ENCODE measurements at places on chromosomes 16 and 17.
A peak's percentile ranks its signal among the peaks of the same experiment; 100 is the strongest.

DNA sequence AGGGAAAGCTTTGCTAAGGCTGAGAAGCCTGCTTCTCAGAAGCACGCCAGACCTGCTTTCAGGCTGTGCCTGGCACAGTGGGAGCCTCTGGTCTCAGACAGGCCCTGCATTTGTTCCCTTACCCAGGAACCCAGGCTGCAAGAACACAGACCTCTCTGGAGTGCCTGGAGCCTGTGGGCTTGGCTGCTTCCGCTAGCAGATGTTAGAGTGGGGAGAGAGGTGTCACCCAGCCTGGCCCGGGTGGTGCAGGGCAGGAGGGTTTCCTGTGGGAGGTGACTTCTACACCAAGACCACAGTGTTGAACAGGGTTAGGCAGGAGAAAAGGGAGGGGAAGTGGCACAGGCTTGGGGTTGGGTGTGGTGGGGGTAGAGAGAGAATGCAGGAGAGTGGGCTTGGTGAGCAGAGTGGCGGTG, 35.8 kb upstream of the ADGRG1 start:
- no peak for DNase-seq

- DNase-seq, result peak; percentile 88
These were observed 27.0 kb upstream of the NTN1 start for GRCh38 chr17:8994319-8994718.

DNA sequence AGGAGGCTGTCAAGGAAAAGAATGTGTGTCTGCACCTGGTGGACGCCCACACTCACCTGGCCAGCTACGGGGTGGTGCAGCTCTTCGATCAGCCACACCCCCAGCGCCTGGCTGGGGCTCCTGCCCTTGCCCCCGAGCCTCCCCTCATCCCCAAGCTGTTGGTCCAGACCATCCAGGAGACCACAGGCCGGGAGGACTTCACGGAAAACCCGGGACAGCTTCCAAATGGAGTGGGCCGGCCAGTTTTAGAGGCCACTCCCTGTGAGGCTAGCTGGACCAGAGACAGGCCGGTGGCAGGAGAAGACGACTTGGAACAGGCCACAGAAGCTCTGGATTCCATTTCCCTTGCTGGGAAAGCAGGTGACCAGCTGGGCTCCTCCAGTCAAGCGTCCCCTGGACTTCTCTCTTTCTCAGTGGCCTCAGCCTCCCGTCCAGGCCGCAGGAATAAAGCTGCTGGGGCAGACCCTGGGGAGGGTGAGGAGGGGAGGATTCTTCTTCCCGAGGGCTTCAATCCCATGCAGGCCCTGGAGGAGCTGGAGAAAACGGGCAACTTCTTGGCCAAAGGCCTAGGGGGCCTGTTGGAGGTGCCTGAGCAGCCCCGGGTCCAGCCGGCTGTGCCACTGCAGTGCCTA, 2.2 kb downstream of the WDR81 start:
- no peak for DNase-seq

DNA sequence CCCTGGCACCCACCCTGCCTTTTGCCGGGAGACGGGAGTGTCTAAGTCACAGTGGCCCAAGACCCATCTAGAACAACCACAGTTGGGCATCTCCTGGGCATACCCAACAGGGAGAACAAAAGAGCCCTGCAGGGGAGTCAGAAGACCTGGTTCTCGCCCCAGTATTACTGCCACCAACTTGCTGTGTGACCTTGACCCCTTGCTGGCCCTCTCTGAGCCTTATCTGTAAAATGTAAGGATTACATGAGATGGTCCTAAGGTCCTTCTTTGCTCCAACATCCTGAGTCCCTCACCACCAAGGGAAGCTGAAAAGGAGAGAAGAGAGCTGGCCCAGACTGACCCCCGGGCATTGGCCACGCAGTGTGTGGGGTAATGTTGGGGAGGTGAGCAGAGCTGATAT, 119.0 kb downstream of the CCT6B start:
- DNase-seq, result no peak

DNA sequence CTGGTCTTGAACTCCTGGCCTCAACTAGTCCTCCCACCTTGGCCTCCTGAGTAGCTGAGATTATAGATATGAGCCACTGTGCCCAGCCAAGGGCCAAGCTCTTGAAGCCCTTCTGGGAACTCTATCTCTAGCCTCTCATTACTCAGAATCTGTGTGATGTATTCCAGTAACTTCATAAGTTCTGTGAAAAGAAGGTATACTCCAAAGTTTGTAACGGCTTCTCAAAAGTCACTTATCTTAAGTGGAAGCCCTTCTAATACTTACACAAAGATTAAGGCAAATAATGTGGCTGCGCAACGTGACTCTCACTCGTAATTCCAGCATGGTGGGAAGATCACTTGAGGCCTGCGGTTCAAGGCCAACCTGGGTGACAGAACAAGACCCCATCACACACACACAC, 19.1 kb upstream of the ATP6V0C start:
- DNase-seq, result no peak

- no peak for DNase-seq
These were observed 109.9 kb downstream of the IRX5 start for GRCh38 chr16:55040366-55041086.

DNA sequence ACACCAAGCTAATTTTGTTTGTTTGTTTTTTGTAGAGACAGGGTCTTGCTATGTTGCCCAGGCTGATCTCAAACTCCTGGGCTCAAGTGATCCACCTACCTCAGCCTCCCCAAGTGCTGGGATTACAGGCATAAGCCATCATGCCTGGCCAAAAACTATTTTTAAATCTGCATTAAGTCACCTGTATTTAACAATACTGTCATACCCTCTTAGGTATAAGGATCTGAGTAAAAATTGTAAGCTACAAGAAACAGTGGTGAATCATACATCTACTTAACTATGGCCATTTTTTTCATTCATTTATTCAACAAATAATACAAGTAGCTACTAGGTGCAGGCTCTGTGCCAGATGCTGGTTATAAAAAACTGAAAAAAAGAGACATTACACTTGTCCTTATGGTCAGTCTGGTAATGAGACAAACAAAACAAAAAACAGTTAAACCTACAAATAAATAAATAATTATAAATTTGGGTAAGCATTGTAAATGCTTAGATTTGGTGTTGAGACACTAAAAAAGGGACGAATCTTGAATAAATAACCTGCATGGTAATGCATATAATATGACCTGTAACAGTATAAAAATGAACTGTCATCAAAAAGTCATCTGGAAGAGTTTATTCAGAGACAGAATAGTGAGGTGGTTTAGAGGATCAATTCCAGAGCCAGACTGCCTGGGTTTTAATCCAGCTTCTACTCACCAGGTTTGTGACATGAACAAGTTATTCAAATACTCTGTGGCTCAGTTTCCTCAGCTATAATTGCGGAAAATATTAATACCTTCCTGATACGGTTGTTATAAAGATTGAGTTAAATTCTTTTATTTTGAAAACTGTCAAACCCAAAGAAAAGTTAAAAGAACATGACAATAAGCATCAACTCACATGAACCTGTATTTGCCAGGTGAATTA, 26.8 kb downstream of the BRIP1 start:
- no peak for DNase-seq

- DNase-seq, result no peak
These were observed 23.6 kb upstream of the MRPS23 start for GRCh38 chr17:57873261-57874057.

- no peak for DNase-seq
These were observed 416.0 kb downstream of the MAF start for GRCh38 chr16:79184464-79185030.

DNA sequence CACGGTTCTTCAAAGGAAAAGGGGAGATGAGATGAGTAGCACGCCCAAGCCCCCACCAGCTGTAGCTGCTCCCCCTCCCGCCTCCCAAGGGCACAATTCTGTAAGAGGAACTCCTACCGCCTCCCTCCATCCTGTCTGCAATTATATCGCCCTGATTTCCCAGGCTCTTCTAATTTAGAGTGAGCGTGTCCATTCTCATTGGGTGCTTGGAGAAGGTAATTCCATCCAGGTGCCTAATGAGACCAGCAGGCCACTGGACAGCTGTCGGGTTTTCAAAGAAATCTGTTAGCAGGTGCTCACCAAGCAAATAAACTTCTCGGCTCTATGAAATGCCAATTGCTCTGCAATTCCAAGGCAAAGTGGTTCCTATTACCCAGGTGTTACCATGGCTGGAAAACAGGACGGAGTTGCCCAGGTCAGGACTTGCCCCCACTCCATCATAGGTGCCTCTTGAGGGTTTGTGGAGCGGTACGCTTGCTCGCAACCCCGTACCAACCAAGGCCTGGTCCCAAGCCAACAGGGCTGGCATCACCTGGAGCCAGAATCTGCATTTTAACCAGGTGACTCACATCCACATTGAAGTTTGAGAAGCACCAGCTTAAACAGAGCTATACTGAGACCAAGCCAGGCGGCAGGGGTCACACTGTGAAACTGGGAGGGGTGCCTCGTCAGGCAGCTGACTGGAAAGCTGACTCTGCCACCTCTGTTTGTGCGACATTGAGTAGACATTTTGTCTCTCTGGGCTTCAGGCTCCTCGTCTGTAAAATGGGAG, 16.5 kb upstream of the MEAK7 start:
- DNase-seq, result no peak

DNA sequence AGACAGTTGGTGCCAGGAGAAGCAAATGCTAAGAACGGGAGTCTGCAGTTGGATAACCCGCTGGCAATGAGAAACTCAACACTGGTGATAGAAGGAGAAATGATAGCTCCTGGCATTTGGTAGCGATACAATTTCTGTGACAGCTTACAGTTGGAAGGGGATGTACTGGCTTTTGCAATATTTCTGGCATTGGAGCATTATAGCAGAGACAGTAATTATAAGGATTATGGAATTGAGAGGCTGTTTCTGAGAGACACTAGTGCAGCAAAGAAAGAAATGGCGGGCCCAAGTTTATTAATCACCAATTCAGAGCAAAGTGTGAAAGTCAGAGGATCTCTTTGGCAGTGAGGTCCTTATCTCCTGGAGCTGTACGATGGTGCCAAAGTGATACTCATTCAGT, 16.1 kb upstream of the SDK2 start:
- DNase-seq, result no peak

GRCh38 chr17:9900044-9900594, 5.0 kb downstream of the RCVRN start:
- DNase-seq, result no peak

DNA sequence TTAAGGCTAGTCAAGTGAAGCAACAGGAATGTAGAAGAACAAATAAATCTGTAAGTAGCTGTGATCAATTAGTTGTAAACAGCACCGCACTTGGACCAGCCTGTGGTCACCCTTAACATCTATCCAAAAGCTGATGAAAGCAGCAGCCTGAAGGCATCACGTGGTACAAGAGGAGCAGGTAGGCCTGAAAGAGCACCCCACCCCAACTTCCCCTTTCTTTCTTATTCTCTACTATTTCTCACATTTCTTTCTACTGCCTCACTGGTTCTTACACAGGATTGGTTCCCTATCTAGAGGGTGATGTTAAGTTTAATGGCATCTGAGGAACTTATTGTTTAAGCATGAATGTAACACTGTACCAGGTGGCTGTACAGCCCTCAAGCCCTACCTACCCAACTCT, 42.6 kb upstream of the CLEC18B start:
- no peak for DNase-seq

DNA sequence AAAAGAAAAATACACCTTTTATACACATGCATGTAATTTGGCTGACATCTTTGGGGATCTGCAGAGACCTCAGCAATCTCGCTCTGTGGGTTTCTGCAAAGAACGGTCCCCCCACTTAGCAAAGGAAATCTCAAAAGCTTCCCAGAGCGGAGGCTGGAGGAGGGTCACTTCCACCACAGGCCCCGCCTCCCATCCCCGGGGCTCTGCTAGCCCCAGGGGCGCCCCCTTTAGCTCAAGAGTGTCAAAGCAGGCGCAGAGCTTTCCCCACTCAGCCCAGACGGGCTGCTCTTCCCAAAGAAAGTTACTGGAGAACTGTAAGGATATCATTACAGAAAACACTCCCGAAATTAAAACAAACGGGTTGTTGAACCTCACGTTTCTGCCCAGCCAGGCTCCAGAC, 11.4 kb downstream of the SLC13A5 start:
- DNase-seq, result no peak

GRCh38 chr17:37083456-37083855, 134.7 kb downstream of the AATF start:
- no peak for DNase-seq

DNA sequence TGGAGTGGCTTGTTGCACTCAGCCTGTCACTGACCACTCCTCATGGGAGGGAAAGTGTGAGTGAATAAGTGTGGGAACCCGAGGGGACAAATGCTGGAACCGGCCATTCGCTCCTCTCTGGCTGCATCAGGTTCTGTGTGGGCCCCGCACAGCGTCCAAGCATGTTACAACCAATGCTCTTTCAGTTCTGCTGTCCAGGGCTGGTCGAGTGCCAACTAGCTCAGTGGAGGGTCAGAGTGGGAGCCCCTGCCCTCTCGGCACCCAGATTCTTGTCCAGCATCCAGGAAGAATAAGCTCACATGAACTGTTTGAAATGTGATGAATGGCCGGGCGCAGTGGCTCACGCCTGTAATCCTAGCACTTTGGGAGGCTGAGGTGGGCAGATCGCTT, 48.3 kb upstream of the FBXO47 start:
- no peak for DNase-seq

DNA sequence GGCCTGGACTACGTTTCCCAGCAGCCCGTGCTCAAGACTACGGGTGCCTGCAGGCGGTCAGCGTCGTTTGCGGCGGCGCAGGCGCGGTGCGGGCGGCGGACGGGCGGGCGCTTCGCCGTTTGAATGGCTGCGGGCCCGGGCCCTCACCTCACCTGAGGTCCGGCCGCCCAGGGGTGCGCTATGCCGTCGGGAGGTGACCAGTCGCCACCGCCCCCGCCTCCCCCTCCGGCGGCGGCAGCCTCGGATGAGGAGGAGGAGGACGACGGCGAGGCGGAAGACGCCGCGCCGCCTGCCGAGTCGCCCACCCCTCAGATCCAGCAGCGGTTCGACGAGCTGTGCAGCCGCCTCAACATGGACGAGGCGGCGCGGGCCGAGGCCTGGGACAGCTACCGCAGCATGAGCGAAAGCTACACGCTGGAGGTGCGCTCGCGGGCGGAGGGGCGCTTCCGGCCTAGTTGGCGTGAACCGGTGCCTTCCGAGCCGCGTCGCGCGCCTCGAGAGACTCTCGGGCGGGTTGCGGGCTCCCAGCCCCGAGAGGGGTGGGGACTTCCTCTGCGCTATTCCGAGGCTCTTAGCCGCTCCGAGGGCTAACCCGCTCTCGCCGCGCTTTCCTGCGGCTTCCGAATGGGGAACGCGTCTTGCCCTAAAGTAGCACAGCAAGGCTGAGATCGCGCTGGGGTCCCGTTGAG, at the start of gene RBL2:
Gene RBL2 (plus strand): TSS at position 95 of the 689 bp plus-strand sequence. CDS start 86 bp downstream, at position 181.
- peak; percentile 79 for DNase-seq

- DNase-seq, result no peak
These were observed 189.9 kb downstream of the FTO start for GRCh38 chr16:53893731-53894435.

- no peak for DNase-seq
These were observed 6.5 kb downstream of the ADCY7 start for GRCh38 chr16:50272687-50273381.

- no peak for DNase-seq
These were observed 5.8 kb downstream of the ARMC7 start for GRCh38 chr17:75115555-75115954.

DNA sequence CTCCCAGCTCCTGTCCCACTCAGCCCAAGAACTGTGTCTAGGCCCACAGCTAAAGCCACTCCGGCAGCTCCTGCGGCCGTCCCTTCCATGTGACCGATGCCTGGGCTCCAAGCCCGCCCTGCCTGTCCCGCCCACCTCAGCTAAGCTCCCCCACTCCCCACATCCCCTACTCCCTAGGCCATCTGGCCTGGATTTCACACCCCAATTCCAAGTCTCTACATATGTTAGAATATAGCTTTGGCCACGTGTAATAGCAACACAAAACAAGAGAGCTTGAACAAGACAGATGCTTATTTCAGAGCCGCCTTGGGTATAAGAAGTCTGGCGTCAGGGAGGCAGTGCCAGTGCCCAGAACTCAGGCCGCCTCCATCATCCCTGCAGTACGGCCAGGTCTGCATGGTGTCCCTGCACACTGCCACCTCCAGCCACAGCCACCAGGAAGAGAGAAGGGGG, 30.0 kb upstream of the USP22 start:
- DNase-seq, result no peak
